T-cell (primary cell): ENCODE measurements at places on chromosomes 16 and 17. TPM values are rescaled to one million over a fixed set of nuclear protein-coding genes. Genes with fewer than 3 reads are reported as not detected.

GRCh38 chr17:81295676-81296381, 722 bp upstream of the SLC38A10 start:
- DNase-seq = peak; percentile 52

GRCh38 chr16:69131167-69131838, 1.1 kb downstream of the CHTF8 start:
- DNase-seq = no peak

DNA sequence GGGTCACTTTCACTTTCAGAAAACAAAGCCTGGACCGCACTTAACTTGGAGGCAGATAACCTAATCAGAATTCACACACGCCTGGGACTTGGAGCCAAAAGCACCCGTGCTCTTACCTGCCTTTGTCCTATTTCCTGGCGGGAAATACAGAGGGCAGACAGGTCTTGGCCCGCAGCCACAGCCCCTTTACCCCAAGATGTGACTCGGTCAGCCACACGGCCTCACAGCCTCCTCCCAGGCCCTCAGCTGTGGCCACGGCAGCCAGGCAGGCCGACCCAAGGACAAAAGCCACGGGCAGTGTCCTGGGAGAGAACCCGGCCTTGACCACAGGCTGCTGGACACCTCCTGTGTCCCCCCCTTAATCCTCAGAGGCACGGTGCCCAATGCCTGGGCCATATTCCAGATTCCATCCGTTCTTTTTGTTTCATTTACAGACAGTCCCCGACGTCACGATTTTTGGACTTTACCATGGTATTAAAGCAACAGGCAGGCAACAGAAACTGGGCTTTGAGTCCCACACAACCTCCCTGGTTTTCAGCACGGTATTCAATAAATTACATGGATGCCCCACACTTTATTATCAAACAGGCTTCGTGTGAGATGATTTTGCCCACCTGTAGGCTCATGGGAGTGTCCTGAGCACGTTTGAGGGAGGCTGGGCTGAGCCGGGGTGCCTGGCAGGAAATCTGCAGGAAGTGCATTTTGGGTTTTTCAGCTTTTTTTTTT, 30.1 kb upstream of the GAA start:
- no peak for DNase-seq

DNA sequence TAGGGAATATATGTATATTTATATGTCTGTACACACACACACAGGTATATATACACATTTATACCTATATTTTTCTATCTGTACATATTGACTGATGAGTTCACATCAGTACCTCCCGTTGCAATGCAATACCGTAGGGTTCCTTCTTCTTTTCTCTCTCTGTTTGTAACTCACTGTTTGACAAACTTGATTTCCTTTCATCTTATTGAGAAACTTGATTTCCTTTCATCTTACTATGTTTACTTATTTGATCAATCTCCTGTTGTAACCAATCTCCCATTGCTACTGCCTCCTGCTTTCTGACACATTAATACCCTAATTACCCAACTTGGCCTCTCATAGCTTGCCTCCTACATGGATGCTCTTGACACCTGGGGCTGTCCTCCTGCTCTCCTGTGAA, 49.8 kb downstream of the NFAT5 start:
- no peak for DNase-seq

DNA sequence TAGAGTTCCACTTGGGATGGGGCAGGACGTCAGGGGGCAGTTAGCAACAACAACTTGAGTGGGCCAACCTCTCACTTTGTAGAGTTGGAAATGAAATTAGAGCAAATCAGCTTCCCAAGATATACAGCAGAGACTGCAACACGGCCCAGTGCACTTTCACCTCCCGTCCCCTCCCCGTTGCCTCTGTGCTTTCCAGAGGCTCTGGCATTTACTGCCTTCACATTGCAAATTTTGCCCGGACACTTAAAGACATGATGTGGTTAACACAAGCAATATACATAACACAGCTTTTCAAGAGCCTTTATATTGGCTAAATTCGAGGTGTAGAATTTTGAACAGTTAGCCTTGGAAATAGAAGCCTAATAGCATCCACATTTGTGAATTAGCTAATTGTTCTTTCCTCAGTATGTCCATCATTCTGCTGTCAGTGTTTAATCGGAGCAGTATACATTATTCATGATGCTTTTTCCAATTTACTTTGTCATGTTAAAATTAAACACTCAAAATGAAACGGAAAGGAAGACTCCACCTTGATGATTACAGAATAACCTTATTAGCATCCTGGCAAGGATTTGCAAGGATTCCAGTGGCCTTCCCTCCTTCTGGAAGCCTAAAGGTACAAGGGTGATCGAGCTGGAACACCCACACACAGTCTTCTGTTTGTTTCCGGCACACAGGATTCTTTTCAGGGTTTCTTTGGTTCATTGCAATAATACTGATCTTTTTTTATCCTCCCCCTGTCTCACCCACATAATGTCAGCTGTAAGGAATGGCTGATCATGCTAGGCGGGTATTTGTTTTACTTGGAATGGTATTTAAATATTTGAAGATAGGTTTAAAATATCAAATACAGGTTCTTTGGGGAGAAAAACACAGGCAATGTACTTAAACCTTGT, 190.9 kb upstream of the CACNG5 start:
- DNase-seq = no peak

- no peak for DNase-seq
Measured at GRCh38 chr17:28385406-28385805, 13.9 kb downstream of the SARM1 start.

DNA sequence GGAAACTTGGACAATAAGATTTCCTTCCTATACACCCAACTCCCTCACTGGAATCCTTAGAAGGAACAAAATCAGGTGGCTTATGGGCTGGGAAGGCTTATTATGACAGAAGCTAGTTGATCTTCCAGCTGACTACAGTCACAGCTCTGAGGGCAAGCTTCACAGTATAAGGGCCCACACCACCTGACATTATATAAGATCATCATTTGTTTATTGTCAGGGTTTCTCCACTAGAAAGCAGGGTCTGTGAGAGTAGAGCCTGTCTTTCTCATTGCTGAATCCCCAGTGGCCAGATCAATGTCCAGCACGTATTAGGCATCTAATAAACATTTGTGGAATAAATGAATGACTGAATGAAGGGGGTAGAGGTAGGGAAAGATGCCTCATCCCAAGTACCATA, 57.8 kb upstream of the PHOSPHO1 start:
- DNase-seq = no peak

DNA sequence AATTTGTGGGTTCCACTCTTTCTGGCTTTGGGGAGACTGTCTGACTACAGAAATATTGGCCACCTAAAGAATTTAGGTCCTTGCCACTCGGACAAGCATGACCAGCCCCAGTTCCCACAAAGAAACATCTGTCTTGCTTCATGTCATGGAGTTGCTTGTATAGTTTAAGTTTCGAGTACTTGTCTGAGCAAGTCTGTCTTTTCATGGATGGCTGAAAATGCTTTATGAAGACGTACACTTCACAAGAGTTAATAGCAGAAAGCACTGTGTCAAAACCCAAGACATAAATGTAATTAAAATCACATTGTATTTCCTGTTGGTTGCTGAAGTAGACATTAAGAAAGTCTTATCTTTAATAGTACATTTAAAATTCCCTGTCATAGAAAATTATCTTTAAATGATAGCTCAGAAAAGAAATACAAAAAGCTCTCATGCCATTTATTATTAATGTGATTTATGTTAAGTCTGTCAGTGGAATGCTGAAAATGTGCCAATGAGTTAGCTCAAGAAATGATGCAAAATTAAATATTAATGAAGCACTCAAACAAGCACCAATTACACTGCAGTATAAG, 29.8 kb upstream of the XYLT2 start:
- DNase-seq = no peak

DNA sequence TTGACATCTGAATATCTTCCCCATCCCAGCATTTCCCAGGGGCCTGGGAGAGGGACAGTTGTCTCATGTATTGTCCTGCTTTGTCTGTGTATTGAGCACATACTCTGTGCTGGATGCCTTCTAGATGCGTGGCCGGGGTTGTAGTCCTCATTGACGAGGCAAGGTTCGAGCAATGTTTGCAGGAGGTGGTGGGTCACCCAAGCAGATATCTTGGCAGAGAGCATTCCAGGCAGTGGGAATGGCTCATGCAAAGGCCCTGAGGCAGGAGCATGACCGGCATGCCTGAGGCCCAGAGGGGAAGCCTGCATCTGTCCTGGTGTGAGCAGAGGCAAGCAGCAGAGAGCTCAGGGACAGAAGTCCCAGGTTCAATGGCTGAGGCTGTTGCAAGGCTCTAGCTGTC, 17.5 kb downstream of the KRT33A start:
- no peak for DNase-seq

- DNase-seq = no peak
Measured at GRCh38 chr17:82118815-82119380, 20.9 kb upstream of the FASN start.

DNA sequence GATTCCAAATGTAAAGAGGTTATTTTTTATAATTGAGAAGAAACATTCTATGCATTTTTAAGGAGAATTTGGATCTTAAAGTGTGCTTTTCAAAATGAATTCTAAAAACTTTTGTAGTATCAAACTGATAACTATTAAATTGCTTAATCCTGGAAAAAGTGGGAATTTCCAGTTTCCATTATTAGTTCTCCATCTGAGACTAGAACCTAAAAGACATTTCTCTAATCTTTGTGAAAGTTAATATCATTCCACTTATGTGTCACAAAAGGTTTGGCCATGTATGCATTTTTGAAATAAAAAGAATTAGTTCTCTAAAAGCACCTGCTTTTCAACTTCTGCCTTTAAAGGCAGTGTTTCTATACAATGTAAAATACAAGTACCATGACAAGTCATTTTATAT, 155.0 kb downstream of the BCAS3 start:
- no peak for DNase-seq

DNA sequence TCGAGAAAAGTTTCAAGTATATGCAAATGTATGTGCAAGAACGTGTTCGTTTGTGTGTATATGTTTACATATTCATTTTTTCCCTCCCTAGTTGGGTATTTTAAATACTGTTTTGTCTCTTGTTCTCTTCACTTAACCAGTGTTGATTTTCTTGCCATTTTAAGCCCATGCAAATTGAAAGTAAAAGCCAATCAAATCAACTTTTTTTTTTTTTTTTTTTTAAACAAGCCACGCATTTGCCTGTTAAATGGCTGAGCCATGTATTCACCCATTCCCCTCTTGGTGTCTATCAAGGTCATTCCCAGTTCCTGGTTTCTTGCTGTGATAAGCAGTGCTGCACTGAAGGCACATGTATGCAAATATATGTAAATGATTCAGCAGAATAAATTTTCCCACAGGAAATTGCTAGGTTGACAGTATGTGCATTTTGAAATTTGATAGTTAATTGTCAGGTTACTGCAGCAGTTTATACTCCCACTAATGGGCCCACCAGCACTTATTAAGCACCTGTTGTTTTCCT, 12.2 kb downstream of the ABCC1 start:
- DNase-seq = no peak

DNA sequence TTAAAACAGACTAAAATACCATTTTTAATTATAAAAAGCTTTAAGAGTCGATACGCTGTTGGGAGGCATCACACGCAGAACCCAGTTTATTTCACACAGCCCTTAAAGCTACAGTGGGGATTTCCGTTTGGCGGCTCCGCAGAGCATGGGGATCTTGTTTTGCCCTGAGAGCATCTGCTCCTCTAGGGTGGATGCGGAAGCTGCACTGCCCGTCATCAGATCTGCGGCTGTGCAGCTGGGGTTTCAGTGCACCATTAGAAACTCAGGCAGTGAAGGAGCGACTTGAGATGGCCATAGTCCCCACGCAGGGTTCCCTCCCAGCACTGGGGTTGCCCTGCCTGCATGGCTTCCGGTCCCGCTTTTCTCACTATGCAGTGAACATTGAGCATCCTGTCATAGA, 62.2 kb upstream of the CHMP6 start:
- no peak for DNase-seq

- DNase-seq = no peak
Measured at GRCh38 chr17:16250635-16251034, 33.6 kb downstream of the PIGL start.

GRCh38 chr17:79147746-79148506, 73.3 kb downstream of the ENGASE start:
- no peak for DNase-seq

DNA sequence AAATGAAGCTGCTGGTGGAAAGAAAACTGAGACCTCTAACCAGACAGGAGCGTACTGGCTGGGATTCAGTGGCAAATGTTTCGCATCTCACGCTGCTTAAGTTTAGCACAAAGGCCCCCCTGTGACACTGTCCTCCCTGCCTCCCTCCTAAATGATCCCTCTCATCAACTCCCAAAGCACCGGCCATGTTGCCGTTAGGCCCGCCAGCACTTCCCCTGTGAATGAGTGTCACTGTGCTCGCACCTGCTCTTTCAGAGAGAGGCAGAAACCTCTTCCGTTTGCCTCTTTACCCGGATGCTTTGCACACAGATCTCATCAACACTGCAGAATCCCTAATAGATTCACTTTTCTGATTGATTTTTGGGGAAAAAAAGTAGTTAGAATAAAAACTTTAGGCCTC, 26.5 kb downstream of the MBTPS1 start:
- no peak for DNase-seq

DNA sequence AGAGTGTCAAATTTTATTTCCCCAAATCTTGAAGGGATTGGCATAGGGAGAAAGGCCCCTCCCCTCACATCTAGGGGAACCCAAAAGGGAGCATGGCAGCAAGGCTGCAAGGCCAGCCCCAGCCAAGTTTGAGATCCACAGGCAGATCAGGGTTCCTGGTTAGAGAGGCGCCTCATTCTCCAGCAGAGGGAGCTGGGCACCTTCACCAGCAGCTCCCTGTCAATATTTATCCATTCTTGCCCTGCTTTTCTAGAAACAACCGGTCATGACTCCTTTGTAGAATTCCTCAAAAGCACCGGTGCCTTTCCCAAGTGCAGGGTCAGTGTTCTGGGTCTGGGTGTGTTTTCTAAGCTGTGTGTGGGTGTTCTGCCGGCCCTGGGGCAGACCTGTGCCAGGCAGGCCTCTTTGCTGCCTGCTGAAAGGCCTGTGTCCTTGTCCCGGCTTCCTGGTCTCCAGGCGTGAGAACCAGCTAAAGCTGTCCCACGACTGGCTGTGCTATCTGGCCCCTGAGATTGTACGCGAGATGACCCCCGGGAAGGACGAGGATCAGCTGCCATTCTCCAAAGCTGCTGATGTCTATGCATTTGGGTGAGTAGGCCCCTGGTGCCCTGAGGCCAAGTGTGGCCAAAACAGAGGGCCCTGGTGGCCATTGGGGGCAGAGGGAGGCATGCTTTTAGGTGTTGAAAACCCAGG, 21.2 kb upstream of the LGALS9 start:
- DNase-seq = no peak

DNA sequence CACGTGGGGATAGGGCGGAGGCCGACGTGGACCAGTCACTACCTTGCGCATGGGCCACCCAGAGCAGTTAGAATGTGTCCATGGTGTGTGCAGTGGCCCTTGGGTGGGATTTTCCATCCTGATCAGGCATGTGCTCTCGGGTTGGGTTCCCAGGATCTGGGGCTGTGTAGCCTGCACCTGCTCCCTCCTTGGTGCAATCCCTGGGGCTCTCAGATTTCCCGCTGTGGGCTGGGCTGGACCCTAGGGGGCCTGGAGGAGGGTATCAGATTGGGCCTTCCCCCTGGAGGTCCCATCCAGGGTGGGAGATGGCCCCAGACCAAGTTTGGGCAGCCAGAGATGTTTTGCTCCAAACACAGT, 1.3 kb downstream of the SMTNL2 start:
- DNase-seq = no peak

- peak; percentile 25 for DNase-seq
Measured at GRCh38 chr17:79042421-79043190, 18.6 kb downstream of the C1QTNF1 start.

GRCh38 chr16:65967376-65967775, 399.1 kb upstream of the CDH5 start:
- no peak for DNase-seq

The MT1G gene
- 4.1 TPM for total RNA-seq

The APOH gene
- total RNA-seq = 1.3 TPM

The ANKFN1 gene
- total RNA-seq = not detected

The ABCA8 gene
- 0.32 TPM for total RNA-seq

The RAB40C gene
- 26.4 TPM for total RNA-seq

The SRP68 gene
- total RNA-seq = 79.3 TPM

The CANT1 gene
- 63.1 TPM for total RNA-seq
